ENCODE measurements at places on chromosomes 3 and 15.

GRCh38 chr15:50890751-50891150 lies 17.7 kb upstream of the AP4E1 start:
- DNase-seq = no peak

- no peak for DNase-seq
These were observed 103.1 kb upstream of the LRTM1 start for GRCh38 chr3:55030938-55031337.

- DNase-seq = no peak
These were observed 36.7 kb upstream of the MECOM start for GRCh38 chr3:169700195-169700594.

GRCh38 chr15:38266247-38266986 lies 13.8 kb downstream of the SPRED1 start:
- no peak for DNase-seq

DNA sequence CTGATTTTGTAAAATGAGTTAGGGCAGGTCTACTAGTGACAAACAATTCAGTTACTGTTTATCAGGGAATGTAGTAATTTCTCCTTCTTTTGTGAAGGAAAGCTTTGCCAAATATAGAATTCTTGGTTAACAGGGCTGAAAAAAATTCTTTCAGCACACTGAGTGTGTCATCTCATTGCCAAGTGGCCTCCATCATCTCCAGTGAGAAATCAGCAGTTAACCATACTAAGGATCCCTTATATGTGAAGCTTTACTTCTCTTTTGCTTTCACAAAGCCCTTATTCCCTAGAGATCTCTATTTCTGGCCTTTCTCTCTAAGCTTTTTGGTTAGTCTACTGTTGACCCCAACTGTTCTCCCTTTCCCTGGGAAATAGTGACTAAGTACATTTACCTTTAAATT lies 269.1 kb downstream of the SCAPER start:
- no peak for DNase-seq

DNA sequence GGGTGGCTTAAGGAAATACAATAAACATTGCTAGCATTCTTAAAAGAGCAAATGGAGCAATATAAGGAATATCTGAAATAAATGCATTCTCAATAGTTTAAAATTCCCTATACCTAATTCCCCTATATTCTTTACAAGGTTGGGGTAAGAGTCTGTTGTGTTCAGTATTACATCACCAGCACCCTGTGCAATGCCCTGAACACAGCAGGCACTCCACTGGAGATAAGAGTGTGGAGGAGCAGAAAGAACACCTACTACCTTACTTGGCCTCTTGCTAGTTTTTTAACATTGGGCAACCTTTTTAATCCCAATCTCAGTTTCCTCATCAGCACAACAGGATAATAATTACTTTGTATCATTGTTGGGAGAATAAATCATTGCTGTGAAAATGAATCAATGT lies 140.2 kb upstream of the PLXND1 start:
- no peak for DNase-seq

GRCh38 chr15:85534031-85534430 lies 153.6 kb downstream of the AKAP13 start:
- DNase-seq = no peak

DNA sequence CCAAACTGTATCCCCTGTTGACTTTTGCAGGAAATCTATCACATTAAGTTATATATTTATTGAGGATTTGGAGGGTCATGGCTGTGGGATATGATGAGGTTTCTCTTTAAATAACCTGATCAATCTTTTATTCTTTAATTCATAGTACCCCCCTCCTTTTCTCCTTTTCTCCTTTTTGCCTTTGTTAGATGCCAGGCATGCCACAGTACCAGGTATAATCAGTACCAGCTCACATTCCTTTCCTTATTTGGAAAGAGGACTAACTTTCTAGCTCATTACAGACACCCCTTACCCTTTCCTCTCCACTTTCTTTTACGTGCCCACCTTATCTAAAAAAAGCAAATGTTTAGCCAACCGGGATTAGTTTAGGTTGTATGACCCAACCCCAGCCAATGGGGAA lies 326.4 kb upstream of the NAALADL2 start:
- no peak for DNase-seq

DNA sequence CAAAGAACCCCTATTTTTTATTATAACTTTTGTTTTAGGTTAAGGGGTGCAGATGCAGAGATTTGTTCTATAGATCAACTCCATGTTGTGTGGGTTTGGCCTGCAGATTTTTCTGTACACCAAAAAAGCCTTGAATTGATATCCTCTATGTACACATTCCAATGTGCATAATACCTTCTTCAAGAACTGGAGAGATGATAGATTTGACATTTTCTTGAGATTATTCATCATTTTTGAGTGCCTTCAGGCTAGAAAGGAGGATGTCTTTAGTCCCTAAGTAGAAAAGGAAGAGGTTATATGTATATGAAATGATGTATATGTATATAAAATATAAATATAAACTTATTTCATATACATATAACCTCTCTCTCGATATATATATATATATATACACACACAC lies 1190.0 kb upstream of the ALCAM start:
- no peak for DNase-seq

DNA sequence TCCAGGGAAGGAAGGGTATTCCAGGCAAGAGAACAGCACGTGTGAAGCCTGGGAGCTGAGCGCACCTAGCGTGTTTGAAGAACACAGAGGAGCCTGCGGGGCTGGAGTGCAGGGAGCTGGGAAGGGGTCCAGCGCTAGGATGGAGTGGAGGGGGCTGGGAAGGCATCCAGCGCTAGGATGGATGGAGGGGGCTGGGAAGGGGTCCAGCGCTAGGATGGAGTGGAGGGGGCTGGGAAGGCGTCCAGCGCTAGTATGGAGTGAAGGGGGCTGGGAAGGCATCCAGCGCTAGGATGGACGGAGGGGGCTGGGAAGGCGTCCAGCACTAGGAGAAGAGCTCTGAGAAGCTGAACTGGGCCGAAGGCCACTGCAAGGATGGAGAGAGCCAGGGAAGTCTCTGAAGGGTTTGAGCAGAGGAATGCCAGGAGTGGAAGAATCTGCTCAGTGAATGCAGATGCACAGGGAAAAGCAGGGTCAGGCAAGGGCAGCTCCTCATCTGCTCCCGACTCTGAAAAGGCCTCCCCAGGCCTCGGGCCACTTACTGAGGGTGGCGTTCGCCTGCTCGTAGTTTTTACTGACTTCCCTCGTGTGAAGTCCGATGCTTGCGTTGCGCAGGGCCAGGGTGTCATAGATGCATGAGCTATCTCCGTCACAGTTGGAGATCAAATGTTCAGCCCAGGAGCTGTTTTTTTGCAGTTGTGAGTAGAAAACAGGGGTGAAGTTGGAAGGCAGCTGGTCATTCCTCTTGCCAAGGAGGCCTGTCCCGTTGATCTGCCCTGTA lies 39.8 kb downstream of the MUC20 start:
- no peak for DNase-seq

DNA sequence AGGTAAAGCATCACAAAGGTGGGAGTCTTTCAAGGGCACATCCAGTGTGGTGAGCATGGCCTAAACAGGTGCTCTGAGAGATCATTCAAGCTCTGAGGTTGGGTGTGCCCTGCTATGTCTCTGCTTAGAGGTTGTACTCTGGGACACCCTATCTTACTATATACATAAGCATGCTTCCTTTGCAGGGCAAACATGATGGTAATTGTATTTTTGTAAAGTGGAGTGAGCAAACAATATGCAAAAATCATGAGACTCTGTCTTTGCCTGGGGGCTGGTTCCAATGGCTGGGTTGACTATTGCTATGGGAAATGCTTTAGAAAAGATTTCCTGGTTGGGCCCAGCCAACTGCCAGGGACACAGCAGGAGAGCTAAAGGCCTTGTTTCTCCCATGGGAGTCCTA lies 315.1 kb upstream of the TLE3 start:
- DNase-seq = no peak

GRCh38 chr15:81612631-81613030 lies 238.6 kb upstream of the TMC3 start:
- no peak for DNase-seq

- no peak for DNase-seq
These were observed 9.1 kb downstream of the BFSP2 start for GRCh38 chr3:133408961-133409360.

GRCh38 chr15:78715434-78715833 lies 74.4 kb upstream of the CHRNB4 start:
- DNase-seq = no peak

GRCh38 chr15:97870771-97871170 lies 89.7 kb upstream of the ARRDC4 start:
- DNase-seq = no peak

DNA sequence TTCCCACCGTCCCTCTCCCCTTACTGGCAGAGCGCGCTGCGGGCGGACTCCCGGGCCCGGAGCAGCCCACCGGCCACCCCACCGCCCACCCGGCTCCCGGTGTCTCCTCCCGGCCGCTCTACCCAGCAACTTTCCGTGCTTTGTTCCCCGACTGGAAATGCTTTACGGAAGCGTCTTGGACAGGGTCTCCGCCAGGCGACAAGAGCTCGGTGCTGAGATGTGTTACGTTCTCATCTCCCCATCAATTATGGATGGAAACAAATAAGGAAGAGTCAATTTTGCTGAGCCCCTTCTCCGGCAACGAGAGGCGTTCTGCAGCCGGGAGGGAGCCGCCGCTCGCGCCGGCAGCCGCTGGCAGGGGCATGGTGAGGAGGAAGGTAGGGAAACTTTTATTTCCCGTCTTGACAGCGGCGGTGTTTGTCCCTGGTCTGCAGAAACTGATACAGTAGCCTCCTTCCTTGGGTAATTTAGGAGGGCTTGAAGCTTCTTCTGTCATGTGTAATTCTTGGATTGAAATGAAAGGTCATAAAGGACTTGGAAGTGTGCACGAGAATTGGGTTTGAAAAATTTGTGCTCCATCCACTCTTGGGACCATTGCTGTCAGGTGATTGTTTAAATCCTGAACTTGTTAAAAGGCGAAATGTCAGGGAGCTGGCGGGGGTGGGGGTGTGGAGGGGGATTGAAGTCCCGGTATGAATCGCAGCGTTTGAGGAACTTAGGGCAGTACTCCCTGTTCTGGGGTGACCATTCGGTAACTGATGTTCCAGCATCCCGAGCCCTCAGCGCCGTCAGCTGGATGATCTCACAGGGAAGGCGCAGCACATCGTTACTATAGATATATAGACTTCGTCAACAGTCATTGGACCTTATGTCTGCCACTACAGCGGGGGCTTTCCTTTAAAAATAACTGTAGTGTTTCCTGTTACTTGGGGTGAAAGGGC lies 1.5 kb downstream of the SEMA6D start:
- DNase-seq = no peak

DNA sequence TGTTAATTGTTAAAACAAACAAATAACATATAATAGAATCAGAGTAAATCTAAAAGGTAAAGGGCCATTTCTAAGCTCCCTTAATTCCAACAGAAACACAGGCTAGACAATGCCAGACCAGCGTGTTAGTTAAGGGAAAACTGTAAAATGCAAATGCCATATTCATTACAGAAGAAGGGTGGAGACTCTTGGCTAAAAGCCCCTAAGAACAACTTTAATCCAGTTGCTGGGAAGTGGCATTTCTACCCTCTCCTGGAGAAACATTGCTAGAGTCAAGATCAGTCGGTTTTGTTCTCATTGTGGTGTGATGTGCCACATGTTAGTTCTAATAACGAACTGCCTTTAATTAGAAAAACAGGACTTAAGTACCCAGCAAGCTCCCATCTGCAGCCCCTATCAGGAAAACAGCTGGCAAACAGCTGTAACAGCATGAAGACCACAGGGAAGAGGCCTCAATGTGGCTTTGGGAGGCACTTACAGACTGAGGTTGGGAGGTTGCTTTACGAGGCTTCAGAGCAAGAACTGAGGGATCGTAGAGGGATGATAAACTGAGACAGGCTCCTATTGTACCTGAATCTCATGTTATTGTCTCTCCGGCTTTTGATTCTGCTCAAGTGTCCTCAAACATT lies 1134.8 kb downstream of the ROBO1 start:
- no peak for DNase-seq

DNA sequence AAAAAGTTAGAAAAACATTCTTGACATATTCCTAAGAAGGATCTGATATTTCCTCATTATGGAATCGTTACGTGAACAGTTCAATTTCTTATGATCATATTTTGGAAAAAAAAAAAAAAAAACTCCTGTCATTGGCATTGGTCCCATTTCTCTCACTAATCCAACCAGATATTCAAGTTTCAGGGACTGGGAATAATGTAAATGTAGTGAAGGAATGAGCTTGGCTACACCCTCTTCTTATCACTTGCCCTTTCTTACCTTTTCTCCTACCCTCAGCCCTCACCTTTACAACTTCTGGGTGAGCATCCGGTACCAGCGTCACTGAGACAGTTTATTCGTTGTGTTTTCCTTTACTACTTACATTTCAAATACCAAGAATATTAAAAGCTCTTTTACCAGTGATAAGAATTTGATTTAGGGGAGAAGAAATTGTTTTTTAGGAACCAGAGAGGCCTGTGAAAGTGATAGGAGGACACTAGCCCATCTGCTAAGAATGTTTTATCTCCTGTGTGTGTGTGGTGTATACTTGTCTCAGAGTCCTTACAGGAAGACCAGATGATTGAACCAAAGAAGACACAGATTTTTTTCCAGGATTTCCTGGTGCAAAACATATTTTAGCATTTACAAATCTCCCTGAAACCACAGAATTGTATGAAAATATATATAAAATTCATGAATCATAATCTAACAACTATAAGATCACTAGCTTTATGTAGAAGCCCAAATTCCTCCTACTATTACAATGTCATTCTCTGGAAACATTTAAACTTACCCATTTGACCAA lies 946.7 kb downstream of the ZPLD1 start:
- no peak for DNase-seq

DNA sequence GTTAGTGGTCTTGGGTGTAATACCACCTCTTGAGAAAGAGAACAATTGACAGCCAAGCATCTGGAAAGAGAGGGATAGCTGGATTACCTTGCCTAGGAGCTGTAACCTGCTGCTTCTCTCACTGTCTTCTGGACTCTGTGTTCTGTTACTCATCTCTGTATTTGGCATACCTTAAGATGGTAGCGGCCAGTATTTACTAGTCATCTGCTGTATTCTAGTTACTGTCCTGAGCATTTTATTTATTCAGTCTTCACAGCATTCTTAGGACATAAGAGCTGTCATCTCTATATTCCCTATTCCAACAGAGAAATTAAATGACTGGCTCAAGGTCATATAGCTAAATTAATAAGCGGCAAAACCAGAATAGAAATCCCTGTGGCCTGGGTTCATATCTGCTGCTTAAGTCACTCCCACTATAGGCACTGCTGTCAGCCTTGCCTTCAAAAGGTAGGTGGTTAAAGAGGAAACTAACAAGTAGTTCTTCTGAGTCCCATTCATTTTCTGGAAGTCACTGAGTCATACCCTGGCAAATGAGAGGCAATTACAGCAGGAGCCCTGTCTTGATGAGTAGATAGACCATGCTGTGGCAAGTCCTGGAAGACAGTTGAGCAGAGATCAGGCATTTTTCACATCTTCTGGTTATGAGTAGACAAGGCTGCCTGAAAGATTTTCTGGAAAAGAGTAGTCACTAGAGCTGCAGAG lies 68.2 kb downstream of the RAB7A start:
- peak; percentile 45 for DNase-seq

- DNase-seq = no peak
These were observed 476.8 kb downstream of the C3orf38 start for GRCh38 chr3:88626456-88627120.

DNA sequence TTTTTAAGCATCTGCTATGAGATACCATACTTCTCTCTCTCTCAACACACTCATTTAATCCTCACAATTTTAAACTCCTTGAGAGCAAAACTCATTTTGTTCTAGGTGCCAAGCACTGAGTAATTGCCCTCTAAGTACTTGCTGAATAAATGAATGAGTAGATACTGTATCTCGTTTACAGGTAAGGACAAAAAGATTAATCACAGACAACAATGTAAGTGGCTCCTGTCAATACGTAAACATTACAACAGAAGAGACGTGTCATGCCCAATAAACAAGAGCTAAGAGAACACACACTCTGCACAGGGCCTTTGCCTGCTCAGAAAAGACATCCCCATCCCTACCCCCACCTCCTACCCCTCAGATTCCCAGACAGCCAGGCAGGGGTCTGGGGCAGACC lies 59.8 kb downstream of the CHSY1 start:
- DNase-seq = no peak
